NCI-H82 (cell line): ENCODE measurements at places on chromosomes 7 and 10.

DNA sequence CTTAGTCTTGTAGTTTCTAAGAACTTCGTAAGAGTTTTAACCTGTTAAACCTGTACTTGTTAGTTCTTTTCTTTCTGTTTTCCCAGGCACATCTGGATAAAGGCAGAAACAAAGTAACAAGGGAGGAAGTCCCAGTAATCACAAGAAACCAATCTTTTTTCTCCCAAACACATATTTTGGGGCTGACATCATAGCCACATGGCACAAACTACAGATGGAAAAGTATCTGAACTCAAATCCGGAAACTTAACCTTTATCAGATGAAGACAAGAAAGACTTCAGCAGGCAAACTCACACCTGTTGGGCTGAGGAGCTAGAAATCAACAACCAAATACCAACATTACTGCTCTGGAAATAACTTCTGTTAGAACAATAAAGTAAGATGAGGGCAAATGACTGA, 67.1 kb downstream of the CUBN start:
- DNase-seq = no peak

GRCh38 chr10:13560597-13560996, 26.2 kb upstream of the PRPF18 start:
- no peak for DNase-seq

DNA sequence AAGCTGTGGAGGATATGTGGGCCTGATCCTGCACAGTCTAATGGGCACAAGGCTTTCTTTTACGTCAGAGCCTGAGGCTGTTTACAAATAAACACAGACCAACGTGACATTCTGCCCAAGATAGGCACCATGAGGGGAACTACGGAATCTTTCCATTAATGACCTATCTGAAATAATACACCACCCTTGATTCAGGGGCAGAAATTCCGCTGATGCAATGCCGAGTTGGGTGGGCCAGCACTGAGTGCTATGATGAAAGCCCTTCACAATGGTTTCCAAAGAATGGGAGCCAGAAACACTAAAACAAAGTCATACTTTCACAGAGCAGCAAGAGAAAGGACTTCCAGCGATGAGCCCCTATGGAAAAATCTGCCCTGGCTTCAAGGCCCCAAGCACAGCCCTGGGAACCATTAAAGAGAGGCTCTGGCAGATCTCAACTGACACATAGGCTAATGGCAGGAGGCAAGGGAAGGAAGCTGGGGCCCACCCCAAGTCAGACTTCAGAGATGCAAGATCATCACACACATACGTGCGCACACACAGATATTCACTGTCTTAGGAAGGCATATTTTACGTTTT, 72.2 kb upstream of the DLX6 start:
- DNase-seq = no peak

DNA sequence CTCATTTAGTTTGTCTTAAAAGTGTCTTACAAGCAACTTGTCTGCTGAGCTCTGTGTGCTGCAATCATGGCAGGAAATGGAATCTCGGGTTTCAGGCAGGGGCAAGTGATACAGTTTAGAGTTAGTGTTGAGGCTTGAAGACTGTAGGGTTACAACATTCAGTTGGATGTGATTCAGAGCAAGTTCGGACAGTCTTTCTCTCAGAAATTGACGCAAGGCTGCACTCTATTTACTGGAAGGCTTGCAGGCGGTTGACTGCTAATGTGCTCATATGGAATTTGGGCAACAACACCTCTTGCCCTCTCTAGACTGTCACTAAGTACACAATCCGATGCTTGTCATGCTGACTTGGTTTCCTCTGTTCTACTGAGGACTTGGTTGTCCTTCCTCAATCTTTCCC, 161.7 kb upstream of the BMPER start:
- DNase-seq = no peak

- DNase-seq = no peak
Observed at GRCh38 chr7:82697897-82698296, 254.3 kb upstream of the CACNA2D1 start.

GRCh38 chr7:84913731-84914130, 273.1 kb downstream of the SEMA3D start:
- DNase-seq = no peak

DNA sequence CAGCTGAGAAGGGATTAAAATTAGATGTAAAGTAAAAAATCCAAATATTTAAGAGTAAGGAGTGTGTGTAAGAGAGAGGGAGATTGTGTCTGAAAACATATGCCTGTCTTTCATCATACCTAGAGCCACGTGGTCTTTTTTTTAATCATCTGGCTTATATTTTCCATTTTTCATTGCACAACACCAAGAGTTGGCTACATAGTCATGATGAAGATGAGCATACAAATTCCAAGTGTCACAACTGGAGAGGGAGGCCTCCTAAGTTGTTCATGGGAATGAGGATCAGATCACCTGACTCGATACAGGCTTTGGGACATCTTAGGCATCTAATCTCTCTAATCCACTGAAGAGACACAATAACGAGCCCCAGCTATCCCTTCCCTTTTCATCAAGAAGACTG, 47.2 kb upstream of the CCDC3 start:
- DNase-seq = peak; percentile 55

DNA sequence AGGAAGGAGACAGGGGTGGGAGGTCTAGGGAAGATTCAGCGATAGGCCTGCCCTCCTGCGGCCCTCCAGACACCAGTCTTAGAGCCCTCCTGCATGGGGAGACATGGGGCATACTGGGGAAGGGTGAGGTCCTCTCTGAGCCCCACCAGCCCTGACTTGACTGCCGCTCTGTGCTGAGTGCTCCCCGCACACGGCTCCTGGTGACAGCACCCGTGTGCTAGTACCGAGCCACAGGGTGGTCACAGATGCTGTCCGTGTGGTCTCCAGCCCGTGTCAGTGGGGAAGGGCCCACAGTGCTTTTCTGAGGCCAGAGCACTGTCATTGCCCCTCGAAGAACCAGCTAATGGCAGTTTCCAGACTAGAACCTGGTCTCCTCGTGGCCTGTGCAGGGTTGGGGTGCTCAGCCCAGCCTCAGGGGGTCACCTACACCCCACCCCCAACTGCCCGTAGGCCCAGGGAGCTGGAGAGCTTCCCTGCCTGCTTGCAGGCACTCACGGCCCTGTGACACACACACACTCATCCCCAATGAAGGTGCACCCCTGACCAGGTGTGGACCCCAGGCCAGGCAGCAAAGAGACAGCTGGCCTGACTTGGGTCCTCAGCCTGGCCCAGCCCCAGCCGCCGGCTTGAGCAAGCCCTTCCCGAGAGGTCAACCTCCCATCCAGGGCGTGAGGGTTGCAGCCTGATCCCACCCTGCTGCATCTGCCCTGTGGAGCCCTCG, 86.0 kb upstream of the RET start:
- DNase-seq = no peak

DNA sequence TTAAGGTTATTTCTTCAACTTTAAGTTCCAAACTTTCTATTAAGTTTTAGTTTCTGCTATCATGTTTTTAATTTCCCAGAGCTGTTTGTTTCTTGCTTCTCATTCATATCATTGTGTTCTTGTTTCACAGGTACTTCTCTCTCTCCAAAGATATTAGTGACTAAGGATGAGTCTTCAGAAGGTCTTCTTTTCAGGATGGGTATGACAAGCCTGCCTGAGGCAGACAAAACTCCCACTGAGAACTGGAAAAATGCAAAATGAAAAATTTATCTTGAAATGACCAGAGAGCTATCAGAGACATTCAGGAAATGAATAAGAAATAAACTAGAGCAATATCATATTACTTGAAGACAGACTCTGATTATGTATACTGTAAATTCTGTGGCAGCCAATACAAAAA, 110.8 kb upstream of the EGFR start:
- DNase-seq = no peak

- no peak for DNase-seq
Observed at GRCh38 chr10:97050205-97050745, 135.5 kb downstream of the SLIT1 start.

DNA sequence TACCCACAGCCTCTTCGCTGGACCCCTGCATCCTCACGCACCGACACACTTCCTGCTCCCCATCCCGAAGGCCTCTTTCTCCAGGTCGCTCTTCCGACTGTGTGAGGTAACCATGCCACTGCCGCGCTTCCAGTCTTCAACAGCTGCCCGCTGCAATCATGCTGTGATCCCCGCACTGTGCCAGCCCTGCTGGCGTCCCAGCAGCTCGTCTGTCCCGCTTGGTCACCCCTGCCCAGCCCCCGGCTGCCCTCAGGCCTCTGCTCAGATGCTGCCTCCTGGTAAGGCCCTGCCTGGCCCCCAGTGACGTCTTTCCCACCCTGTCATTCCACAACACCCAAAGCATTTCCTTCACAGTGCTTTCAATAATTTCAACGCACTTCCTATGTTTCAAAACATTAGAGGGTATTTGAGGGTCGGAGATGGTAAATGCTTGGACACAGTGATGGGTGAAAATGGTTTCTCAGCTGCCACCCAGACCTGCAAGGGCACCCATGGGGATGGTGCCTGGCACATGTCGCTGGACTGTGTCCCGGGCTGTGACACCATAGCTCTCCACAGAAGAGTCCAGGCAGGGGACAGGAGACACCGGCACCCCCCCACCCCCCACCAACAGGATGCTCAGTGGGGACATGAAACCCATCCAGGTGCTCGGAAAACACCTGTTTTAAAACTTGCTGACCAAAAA, 125.2 kb downstream of the MAD1L1 start:
- no peak for DNase-seq

- DNase-seq = no peak
Observed at GRCh38 chr10:110506448-110506847, 8.7 kb downstream of the DUSP5 start.

GRCh38 chr10:52485462-52485861, 171.4 kb downstream of the DKK1 start:
- no peak for DNase-seq

DNA sequence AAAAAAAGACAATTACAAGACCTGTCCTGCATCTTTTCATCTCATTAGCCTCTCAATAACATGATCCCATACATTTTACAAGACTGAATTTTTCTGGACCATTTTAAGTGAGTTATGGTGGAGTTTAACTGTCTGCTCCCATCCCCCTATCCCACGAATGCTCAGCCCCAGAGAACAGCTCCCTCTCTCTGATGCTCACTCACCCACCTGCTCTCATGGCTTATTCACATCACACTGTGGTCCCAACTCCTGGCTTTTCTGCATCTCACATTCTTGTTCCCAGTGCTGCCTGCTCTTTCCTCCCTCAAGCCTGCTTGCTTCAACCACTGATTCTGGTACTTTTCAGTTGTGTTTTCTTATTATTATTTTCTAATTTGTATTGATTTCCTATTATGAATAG, 20.4 kb upstream of the CCSER2 start:
- DNase-seq = no peak

DNA sequence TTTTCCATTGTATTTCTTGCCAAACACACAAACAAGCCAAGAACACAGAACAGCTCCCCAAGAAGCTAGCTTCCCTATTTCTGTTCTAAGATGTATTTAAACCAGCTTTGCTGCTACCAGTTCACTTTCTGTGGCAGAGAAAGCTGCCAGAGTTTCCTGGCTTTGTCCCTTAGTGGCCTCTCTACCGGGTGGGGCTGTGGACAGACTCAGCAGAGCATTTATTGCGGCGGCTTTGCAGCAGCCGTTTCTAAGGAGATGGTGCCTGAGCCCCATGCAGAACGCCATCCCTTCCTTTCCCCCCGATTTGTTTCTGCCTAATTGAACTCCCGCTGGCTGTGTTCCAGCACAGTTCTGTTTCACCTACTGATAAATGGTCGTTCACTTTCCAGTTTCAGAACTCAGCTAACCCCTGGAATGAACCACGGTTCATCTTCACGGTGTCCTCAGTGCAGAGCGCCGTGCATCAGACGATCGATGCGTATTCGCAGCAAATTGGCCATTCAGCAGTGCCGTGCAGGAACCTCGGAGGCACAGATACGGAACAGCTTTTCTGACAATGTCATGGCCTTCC, 33.8 kb upstream of the SFMBT2 start:
- DNase-seq = no peak

DNA sequence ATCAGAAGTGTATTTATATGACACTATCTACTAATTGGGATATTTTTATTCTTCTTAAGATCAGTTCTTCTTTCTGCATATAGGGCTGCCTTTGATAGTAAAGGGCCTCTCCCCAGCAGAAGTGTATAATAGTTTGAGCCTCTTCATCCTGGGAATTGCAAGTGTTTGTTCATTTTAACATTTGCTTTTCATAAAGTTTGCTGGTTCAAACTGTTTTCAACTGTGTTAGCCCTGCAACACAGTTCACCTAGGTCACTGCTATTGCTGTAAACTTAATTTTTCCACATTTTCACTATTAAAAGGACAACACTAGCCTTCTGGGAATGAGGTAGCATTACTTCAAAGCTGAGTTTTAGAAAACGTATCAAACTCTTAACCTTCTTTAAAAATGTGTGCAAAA, 2.8 kb downstream of the JAZF1 start:
- no peak for DNase-seq

GRCh38 chr7:99740573-99741440, 5.8 kb upstream of the CYP3A7 start:
- no peak for DNase-seq

- DNase-seq = no peak
Observed at GRCh38 chr7:104185346-104185745, 22.5 kb downstream of the ORC5 start.

DNA sequence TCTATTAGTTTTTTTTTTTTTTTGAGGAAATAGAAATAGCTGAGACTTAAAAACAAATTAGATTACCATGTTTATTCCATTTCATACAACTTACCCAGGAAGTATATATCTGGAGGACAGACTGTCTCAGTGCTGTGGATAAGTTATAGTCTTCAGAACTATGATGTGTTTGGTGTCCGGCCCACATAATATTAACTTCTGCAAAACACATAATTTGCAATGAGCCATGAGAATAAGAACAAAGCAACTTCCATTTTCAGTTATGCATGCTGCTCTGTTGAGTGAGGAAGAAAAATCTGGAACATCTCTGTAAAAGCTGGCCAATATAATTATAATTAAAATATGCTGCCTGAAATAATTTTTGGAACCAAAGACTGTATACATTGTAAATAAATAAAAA, 130.9 kb downstream of the AGMO start:
- no peak for DNase-seq

- DNase-seq = peak; percentile 59
Observed at GRCh38 chr10:17616403-17617030, 657 bp downstream of the HACD1 start.

GRCh38 chr10:28754930-28755718, 77.8 kb downstream of the BAMBI start:
- no peak for DNase-seq
